Panc1 (cell line): ENCODE measurements at places on chromosomes 3 and 15.

- H3K4me3 ChIP-seq: no peak overlapping the region
- H3K27ac ChIP-seq: no peak overlapping the region
- no peak for DNase-seq
- H3K4me1 ChIP-seq: no peaks in the 10 kb centered on the region
- H3K36me3 ChIP-seq: no peaks in the 10 kb centered on the region
- H3K27me3 ChIP-seq: no peaks in the 10 kb centered on the region; the same call in 1 of the 2 replicates
Measured at GRCh38 chr3:120506828-120507774, 56.3 kb upstream of the FSTL1 start.

DNA sequence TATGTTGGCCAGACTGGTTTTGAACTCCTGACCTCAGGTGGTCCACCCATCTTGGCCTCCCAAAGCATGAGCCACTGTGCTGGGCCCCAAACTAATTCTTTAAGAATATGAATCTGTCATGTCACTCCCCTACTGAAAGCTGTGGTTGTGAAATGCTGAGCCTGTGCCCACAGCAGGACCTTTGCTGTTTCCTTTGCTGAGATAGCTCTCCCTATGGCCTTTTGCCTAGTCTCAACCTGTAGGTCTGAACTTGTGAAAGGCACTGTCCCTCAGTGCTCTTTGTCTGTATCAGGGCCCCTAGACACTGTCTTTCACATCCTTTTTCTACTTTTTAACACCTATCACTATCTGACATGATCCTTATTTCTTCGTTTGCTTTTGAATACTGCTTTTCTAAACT, 62.7 kb upstream of the CCR4 start:
- H3K36me3 ChIP-seq: no peaks in the 10 kb centered on the region
- no peak overlapping the region for H3K4me3 ChIP-seq
- H3K27ac ChIP-seq: no peak overlapping the region
- no peaks in the 10 kb centered on the region for H3K27me3 ChIP-seq
- H3K4me1 ChIP-seq: no peaks in the 10 kb centered on the region

DNA sequence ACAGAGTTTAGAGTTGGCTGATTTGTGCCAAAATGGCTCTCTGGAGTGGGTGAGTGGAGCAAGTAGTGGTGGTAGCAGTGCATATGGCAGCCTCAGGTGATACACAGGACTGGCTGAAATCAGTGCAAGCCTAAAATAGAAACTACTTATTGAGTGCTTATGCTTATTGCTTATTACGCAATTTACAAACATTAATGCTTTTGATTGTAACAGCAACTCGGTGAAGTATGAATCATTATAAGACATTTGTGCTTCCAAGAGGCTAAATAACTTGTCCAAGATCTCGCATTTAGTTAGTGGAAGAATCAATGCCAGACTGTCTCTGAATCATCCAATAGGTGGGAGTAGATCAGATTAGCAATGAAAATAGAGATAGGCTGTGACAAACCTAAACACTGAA, 353.8 kb downstream of the NAALADL2 start:
- H3K4me3 ChIP-seq: no peak overlapping the region
- no peaks in the 10 kb centered on the region for H3K4me1 ChIP-seq
- no peaks in the 10 kb centered on the region for H3K36me3 ChIP-seq
- DNase-seq: no peak
- H3K27ac ChIP-seq: no peak overlapping the region

DNA sequence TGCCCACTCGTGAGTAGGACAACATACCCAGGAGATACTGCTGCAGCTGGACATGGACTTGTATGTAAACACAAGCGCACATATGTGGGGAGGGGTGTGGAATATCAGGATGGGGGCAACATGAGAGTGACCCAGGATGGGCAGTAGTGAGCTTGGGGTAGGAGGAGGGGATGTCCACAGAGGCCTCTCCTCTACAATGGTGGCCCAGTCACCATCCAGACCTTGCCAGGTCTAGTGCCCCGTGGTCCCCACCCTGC, 266 bp upstream of the ZBTB47 start:
- H3K27me3 ChIP-seq: no peaks in the 10 kb centered on the region
- H3K4me3 ChIP-seq: peak overlapping the region; percentile 43
- DNase-seq: no peak
- H3K4me1 ChIP-seq: peaks cover 16% of the 10 kb centered on the region
- no peaks in the 10 kb centered on the region for H3K36me3 ChIP-seq

GRCh38 chr15:49328941-49329340, 94.1 kb upstream of the FGF7 start:
- H3K27ac ChIP-seq: no peak overlapping the region
- no peaks in the 10 kb centered on the region for H3K27me3 ChIP-seq
- H3K4me1 ChIP-seq: no peaks in the 10 kb centered on the region
- DNase-seq: no peak

GRCh38 chr3:126025116-126025729, 56.2 kb downstream of the ROPN1B start:
- H3K4me1 ChIP-seq: no peaks in the 10 kb centered on the region
- H3K27ac ChIP-seq: no peak overlapping the region
- H3K27me3 ChIP-seq: no peaks in the 10 kb centered on the region
- DNase-seq: no peak
- no peaks in the 10 kb centered on the region for H3K36me3 ChIP-seq

- H3K27me3 ChIP-seq: no peaks in the 10 kb centered on the region
- H3K4me1 ChIP-seq: no peaks in the 10 kb centered on the region
- H3K27ac ChIP-seq: no peak overlapping the region
Measured at GRCh38 chr15:94312946-94313345, 81.6 kb downstream of the MCTP2 start.

DNA sequence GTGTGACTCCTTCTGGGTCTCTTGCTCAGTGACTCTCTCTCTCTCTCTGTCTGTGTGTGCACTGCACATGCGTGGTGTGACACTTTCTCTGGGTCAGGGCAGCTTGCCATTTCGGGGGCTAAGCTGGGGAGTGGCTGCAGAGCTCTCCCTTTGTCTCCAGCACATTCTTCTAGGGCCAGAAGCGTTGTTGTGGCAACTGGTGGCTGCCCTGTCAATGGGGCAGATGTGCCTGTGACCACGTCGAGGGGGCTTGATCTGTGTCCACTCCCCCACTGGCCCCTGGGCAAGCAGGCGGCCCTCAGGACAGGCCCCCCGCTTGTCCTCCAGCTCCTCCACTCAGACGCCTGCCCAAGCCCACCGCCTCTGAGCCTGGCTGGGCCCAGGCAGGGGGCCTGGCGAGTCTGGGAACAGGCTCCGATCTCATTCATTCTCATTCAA, 67.8 kb downstream of the WNT7A start:
- H3K27me3 ChIP-seq: no peaks in the 10 kb centered on the region
- no peaks in the 10 kb centered on the region for H3K36me3 ChIP-seq
- DNase-seq: no peak
- no peaks in the 10 kb centered on the region for H3K4me1 ChIP-seq
- H3K4me3 ChIP-seq: no peak overlapping the region

DNA sequence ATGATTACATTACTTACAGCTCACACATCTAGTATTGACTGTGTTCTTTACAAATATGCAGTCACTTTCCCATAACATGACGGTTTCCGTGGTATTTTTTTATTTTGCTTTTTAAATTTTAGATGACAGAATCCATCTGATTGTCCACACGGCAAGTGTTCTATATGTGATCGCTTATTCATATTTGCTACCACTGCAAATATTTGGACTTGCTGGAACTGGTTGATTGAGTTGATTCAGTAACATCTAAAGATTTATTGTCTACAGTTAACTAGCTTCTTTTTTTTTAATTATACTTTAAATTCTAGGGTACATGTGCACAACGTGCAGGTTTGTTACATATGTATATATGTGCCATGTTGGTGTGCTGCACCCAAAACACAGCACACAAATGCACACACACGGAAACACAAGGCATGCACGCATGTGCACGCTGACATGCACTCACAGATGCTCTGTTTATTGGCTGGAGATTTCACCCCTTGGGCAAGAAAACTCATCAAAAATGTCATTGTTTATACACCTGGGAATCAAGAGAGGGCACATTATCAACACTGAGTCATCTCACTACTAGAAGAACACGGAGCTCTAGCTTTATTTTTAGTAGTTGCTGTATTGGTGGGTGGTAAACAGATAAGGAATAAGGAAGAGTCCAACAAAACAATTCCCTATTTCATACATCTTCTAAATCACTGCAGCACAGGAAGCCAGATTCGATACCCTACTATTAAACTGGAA, 16.4 kb downstream of the ARRDC4 start:
- DNase-seq: no peak
- H3K4me3 ChIP-seq: no peak overlapping the region
- H3K27ac ChIP-seq: no peak overlapping the region
- no peaks in the 10 kb centered on the region for H3K4me1 ChIP-seq

DNA sequence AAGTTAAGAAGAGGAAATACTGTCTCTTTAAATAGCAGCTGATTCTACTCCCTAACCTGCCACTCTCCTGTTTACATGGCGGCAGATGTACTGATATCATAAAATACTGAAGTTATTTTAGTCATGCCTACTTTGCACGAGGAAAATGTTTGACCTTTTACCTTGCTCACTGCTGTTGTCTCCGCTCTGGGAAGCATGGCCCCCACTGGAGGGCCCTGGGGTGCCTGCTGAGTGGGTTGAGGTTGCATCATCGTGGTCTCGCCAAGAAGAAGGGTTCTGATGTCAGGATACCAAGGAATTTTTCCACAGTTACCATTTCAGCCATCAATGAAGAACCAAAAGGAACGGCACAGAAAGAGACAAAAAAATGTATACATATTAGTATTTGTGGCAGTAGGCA, 16.7 kb downstream of the MEIS2 start:
- H3K4me1 ChIP-seq: no peaks in the 10 kb centered on the region
- no peak overlapping the region for H3K4me3 ChIP-seq
- no peaks in the 10 kb centered on the region for H3K27me3 ChIP-seq
- DNase-seq: no peak
- no peak overlapping the region for H3K27ac ChIP-seq

DNA sequence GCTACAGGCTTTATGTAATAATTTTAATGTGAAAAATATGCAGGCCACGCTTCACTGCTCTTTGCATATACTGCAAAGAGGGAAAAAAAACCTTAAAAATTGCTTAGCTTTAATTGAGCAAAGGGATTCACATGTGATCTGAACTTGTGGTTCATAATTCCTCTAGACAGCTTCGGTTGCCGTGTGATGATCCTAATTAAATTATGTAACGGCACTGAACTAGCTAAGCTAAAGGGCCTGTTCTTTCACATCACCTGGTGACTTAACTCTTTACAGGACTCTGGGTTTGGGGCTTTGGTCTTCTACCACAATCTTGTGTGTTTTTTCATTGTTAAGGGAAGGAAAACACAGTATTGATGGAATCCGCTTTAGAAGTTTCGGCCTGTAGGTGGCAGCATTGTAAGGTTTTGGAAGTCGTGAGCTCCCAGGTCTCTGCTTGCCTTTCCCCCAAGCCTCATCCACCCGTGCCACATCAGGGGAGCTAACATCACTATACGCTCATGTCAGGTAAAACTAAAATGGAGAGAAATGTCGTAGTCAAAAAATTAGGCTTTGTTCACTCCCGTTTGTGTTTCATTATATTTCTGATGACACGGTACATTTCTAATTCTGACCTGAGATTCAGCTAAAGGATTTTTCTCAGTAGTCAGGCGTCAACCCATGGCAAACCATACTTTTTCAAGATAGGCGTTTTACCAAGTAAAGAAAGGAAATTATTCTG, 205.6 kb upstream of the DPH6 start:
- peaks cover 3% of the 10 kb centered on the region; the same call in 1 of the 2 replicates for H3K4me1 ChIP-seq
- no peak overlapping the region for H3K27ac ChIP-seq
- peak; percentile 50 for DNase-seq
- H3K27me3 ChIP-seq: no peaks in the 10 kb centered on the region
- no peak overlapping the region for H3K4me3 ChIP-seq

DNA sequence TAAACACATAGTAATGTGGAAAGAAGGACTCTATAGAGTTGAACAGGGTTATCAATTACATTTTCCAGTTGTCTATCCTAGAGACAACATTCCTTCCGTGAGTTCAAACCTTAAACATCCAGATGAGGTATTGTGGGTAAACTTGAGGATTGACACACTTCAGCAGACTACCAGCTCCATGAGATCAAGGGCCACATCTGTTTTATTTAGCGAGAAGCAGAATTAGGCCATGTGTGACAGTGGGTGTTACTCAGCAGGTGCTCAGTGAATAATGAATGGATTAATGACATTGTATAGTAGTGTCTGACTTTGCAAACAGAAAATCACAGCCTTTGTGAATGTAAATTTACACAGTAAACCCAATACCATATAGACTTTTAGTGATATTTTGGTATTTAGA, 941.1 kb upstream of the CFAP20DC start:
- DNase-seq: no peak
- H3K36me3 ChIP-seq: no peaks in the 10 kb centered on the region
- no peaks in the 10 kb centered on the region for H3K4me1 ChIP-seq
- no peaks in the 10 kb centered on the region for H3K27me3 ChIP-seq
- no peak overlapping the region for H3K27ac ChIP-seq
- H3K4me3 ChIP-seq: no peak overlapping the region
